ENCODE measurements at places on chromosomes 11 and 22. TPM values are rescaled to one million over a fixed set of nuclear protein-coding genes. Genes with fewer than 3 reads are reported as not detected.

GRCh38 chr11:68015467-68015866 is 5.3 kb downstream of the ALDH3B1 start:
- no peak for DNase-seq

DNA sequence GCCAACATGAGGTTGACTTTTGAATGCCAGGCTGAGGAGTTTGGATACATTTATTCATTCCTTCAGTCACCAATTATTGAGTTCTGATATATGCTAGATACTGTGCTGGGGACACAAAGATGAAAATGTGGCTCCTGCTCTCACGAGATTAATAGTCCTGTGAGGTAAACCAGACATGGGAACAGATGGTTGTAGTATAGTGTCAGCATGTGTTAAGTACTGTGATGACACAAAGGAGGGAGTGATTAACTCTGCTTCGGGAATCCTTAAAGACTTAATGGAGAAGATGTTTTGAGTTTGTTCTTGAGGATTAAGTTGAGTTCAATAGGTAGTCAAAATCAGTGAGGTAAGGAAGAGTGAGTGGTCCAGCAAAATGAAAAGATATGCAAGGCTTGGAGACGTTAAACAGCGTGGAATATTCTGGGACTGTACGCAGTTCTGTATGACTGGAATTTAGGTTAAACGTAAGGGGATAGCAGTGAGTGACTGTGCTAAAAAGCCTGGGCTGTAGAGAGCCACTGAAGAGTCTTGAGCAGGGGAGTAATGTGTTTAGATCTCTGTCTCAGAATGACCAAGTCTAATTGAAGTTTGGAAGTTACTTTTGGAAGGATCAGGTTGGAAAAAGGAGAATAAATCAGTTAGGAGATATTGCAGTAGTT is 11.8 kb downstream of the RNF121 start:
- DNase-seq = no peak

DNA sequence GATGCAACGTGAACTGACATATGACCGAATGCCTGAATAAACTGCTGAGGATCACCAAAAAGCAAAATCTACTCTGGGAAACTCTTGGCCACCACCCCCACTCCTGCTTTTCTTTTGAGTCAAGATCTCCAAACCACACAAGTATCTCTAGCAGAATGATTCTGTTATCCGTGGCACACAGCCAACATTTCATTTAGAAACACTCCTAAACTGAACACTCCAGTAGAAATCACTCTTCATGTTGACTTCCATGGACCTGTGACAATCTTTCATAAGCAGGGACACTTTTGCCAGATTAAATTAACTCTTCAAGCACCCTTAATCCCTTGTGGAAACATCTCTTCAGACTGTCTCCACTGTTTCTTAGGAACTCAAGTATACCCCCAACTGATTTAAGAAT is 44.4 kb downstream of the VSIG10L2 start:
- DNase-seq = no peak

- DNase-seq = no peak
Observed at GRCh38 chr11:117588166-117588810, 208.7 kb downstream of the DSCAML1 start.

LIF gene
- 0.30 TPM for total RNA-seq

GRM5 gene
- not detected for total RNA-seq

CSRP3 gene
- total RNA-seq = not detected

All from CD8-positive, alpha-beta T cell (primary cell).